GDM1 (cell line): ENCODE measurements at places on chromosomes 5 and 9.

DNA sequence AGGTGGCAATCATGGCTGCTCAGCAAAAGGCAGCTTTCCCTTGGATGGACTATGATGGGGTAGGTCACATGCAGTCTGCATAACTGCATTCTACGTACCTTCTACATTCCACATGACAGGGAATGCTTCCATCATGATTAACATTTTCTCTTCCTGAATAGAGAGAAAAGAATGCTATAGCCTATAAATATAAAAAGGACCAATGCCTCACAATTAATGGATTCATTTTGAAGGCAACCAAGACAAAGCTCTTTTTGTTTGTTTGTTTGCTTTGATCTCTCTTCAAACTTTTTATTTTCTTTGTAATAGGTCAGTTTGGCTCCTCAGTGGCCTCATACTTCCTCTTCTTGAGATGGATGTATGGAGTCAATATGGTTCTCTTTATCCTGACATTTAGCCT is 201.3 kb downstream of the ALDH1A1 start:
- DNase-seq, result no peak

GRCh38 chr5:59660737-59661136 is 232.8 kb downstream of the PDE4D start:
- DNase-seq, result peak; percentile 26

DNA sequence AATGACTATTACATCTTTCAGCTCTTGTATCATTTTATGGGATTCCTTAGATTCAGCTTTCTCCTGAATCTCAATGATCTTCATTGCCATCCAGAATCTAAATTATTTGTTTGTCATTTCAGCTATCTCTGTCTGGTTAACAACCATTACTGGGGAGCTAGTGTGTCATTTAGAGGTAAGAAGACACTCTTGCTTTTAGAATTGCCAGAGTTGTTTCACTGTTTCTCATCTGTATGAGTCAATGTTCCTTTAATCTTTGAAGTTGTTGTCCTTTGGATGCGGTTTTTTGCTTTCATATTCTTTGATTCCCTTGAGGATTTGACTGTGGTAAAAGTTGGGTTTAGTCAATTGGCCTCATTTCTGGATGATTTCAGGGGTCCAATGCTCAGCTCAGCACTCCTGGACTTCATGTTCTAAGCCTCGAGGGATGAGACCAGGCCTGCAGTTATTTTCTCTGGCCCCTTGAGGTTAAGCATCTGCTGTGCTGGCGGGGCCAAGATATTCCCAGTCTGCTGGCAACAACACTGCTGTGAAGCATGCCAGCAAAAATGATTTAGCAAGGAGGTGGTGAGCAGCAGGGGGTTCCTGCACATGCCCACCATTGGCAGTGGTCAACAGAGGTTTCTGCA is 102.4 kb upstream of the PCSK5 start:
- no peak for DNase-seq

GRCh38 chr5:138962614-138963370 is 87.7 kb upstream of the LRRTM2 start:
- DNase-seq, result no peak

- no peak for DNase-seq
Measured at GRCh38 chr9:132970324-132971062, 8.0 kb upstream of the GFI1B start.

GRCh38 chr9:124869466-124869985 is 7.6 kb downstream of the ARPC5L start:
- DNase-seq, result no peak

- DNase-seq, result peak; percentile 2
Measured at GRCh38 chr5:123371575-123372179, 51.5 kb downstream of the CEP120 start.

DNA sequence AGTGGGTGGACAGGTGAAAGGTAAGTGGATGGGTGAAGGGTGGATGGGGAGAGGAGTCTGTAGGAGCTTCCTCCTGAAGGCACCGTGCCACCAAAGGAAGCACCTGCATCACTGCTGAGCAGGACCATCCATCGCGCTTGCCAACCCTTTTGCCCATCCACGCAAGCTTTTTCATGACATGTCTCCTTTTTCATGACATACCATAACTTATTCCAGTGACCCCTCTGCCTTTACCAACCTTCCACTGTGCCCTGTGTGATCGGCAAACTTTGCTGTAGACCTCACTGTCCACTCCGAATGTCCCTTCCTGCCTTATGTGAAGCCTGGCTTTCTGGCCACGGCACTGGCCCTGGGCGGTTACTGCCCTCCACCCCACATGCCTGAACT is 13.4 kb downstream of the FLT4 start:
- DNase-seq, result no peak

DNA sequence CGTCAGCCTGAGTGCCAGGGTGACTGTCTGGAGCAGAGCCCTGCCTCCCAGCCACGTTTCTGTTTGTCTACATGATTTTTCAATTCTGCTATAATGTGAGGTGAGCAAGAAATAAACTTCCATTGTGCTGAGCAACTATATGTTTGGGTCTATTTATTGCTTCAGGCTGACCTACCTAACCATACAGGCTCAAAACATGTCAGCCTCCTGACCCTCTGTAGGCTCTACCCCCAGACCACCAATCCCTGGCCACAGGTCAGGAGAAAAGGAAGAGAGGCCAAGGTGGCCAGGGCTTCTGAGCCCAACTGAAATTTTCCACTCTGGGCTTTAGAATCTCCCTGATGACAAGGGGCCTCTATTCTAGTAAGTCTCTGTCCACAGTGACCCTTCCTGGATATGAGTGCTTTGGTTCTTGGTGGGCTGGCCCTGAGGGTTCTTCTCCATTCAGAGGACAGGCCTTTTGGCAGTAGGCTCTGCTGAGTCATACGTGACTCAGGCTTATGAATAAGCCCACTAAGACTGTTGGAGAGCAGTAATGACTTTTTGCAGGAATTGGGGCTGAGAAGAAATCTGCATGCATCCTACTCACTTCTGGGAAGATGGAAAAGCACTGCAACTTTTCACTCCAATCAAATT is 117.2 kb upstream of the TBCA start:
- peak; percentile 1 for DNase-seq

DNA sequence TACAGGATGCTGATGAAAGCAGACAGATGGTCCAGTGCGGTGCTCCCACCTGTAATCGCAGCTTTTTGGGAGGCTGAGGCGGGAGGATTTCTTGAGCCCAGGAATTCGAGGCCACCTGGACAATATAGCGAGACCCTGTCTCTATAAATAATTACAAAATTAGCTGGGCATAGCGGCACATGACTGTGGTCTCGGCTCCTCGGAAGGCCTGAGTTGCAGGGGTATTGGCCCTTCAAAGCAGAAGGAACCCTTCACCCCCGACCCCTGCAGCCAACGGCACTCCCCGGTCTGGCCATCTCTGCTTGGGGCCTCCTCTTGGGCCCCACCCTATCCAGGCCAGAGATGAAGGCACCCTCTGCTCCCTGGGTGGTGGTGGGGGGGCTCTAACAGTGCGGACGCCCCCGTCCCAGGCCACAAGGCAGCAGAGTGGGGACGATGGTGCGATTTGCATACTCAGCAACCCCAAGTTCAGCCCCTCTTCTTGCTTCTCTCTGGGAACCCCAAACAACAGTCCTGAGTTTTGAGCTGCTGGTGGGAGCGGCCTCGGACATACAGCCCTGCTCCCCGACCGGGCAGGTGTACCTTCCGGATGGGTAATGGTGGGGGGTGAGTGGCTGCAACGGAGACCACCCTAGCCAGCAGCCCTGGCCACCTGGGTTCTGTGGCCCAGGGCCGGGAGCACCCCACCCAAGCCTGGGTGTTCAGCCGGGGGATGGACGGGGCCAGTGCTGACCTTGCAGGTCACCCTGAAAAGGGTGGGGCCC is 50.7 kb downstream of the NACC2 start:
- DNase-seq, result no peak

GRCh38 chr9:79524266-79524665 is 47.5 kb upstream of the TLE4 start:
- no peak for DNase-seq

GRCh38 chr5:65971643-65972042 is 45.3 kb downstream of the ERBIN start:
- no peak for DNase-seq
